Activated naive CD8-positive, alpha-beta T cell treated with anti-CD3 and anti-CD28 coated beads, Interleukin-2, amount 50 U/mL, for 24 hours (primary cell): ENCODE measurements at places on chromosomes 2 and 18.

GRCh38 chr18:45874491-45875184 lies 49.2 kb downstream of the SIGLEC15 start:
- peak; percentile 56 for DNase-seq

- DNase-seq, result no peak
These were observed 191.6 kb downstream of the ZBTB7C start for GRCh38 chr18:48217258-48218250.

DNA sequence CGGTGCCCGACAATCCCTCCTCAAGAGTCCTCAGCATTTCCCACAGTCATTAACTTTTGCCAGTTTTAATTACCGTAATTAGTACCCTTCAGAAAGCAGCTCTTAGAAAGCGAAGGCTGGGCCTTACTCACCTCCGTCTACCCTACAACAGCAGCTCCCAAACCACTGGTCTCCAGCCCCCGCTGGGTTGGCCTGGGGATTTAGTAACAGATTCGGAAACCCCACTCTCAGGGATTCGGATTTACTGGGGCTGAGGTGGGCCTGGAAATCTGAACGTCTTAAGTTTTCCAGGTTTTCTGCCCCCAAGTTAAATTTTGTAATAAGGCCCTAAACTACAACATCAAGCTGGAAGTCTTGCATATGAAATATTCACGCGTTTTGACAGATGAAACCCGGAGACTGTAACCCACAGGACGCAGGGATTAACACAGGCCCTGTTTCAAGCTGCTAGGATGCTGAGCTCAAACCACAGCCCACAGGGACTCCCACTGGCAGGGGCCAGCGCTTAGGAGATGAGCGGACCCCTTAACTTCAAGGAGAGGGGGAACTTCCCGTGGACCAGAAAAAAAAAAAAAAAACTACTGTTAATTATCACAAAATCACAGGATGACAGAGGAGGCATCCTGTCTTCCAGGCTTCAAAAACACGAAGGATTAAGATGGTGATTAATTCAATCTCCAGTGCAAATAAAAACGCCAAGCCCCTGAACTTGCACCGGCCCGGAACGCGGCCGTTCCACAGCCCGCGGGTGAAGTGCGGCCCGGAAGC lies 985 bp downstream of the ILKAP start:
- peak; percentile 14 for DNase-seq

DNA sequence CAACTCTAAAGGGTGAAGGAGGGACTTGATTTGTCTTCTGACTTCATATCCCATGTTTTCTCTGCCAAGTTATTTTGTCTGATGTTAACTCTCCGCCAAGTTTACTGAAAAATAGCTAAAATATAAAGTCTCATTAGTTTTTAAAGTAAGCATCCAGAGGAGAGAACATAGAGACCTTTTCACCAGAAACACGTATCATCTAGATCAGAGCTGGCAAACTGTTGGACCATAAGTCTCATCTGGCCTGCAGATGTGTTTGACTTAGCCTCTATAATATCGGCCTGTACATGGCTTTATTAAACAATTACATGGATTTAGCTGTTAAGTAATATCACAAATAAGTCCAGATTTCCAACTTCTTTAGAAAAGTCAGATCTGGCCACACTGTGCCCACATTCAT lies 182.6 kb downstream of the PLCL1 start:
- DNase-seq, result no peak

DNA sequence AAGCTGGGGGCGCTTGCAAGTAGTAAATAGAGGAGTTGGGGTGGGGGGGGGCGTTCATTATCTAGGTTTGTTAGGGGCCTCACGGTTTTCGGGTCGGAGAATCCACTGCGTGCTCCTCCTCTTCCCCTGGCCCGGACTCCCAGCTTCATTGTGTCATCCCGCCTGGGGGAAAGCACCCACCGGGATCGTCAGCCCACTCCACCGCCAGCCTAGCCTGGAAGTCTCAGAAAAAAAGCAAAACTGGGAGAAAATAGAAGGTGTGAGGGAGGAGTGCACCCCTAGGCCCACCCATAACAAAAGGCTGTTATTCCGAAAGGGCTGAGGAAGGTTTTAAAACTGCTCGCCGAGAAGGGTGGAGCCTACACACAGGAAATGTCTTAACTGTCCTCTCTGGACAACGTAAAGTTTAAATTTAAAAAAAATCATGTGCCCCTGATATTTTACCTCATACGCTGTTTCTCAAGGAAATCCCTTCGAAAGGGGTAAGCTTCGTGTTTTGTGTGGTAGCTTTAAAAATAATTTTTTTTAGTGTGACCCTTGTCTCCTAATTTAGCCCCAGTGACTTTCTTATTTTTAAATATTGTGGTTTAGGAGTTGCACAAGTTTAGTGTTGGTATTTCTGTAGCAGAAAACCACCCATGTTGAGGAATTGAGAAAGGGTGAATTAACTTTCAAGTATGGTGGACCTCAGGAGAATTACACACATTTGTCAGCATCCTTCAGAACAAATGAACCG lies 104.2 kb downstream of the SPTBN1 start:
- peak; percentile 36 for DNase-seq

- DNase-seq, result no peak
These were observed 173.5 kb downstream of the CDH2 start for GRCh38 chr18:28003451-28003850.

- DNase-seq, result no peak
These were observed 26.2 kb upstream of the PID1 start for GRCh38 chr2:229297247-229297646.

DNA sequence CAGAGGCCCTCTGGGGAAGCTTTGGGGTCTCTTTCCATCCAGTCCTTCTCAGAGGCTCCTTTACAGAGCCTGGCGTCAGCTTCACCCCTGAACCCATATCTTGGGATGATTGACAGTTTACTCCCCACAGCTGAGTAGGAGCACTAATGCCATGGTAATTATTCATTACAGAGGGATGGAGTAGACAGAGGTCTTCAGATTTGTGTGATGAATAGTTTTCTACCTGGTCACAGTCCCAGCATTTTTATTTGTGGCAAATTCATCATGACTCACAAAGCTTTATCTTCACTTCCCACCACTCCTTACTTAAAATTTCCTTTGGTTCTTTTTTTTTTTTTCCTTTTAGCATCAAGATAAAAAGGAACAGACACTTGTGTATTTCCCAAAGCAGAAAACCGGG lies 104.2 kb downstream of the CCDC85A start:
- no peak for DNase-seq

DNA sequence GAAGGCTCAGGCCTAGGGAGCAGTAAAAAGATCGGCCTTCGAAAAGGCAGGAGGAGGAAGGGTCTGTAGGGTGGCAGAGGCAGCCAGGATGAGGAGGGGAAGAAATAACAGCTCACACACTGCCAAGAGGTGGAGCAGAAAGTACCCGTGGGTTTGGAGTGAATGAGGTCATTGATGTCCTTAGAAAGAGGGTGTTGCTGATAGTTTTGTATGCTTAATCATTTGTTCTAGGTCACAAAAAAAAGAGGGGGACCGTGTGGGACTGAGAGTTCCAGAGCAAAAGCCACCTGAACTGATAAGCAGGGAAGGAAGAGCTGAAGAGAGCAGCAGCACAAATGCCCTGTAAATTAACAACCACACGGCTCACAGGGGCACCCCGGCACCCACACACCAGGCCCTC lies 140.4 kb downstream of the FAM161A start:
- DNase-seq, result no peak

DNA sequence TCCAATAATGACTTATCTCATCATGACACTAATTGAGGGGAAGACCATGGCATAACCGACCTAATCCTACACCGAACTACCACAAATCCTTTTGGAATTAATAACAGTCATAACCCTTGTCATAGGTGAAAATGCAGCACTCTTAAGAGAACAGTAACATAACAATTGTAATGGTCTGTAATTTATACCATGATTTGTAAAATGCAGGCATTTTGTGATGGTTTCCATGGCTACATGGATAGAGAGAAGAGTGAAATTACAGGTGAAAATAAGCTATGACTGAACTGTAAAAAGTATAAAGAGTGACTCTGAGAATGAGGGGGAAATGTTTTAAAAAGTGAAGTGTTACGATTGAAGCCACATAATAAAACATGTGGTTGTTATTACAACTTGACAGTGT lies 494.1 kb upstream of the SLC39A10 start:
- no peak for DNase-seq

GRCh38 chr2:234240917-234241316 lies 190.4 kb downstream of the SPP2 start:
- DNase-seq, result no peak

- DNase-seq, result no peak
These were observed 202.8 kb downstream of the VAPA start for GRCh38 chr18:10116574-10116973.

DNA sequence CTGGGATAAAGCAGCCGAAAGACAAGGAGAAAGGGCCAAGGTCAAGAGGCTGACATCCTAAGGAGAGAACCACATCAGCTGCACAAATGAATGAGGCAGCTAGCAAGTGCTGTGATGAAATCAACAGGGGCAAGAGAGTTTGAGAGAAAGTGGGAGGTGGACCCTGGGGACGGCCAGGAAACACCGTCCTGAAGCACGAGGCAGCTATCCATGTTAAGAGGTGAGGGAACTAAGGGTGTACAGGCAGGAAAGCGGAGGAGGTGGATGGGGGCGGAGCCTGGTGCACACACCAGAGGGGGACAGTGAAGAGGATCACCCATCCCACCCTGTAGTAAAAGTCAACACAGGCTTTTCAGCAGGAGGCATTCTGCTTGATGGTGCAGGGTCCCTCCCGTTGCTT lies 52.4 kb downstream of the HDLBP start:
- no peak for DNase-seq

DNA sequence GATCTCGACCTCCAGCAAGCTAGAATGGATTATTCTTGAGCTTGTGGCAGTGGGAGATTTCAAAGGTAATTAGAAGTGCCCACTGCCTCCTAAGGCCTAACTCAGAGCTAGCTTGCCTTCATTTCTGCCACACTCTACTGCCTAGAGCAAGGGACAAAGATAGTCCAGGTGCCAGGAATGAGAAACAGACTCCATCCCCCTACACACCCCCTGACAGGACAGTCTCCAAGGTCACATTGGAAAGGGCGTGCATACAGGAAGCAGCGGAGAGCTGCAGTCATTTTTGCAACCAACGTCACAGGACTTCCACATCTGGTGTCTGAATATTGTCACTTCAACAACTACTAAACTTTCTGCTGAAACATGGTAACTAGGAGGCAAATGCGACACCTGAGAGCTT lies 101.0 kb upstream of the SH3BP4 start:
- DNase-seq, result no peak

- no peak for DNase-seq
These were observed 14.2 kb downstream of the SCN9A start for GRCh38 chr2:166361351-166362153.

- DNase-seq, result no peak
These were observed 17.1 kb downstream of the EDAR start for GRCh38 chr2:108971661-108972566.

- no peak for DNase-seq
These were observed 51.2 kb downstream of the MAP3K20 start for GRCh38 chr2:173126819-173127218.

GRCh38 chr18:58580623-58581022 lies 48.3 kb downstream of the ALPK2 start:
- DNase-seq, result no peak

- DNase-seq, result no peak
These were observed 6.5 kb downstream of the RNF103 start for GRCh38 chr2:86617153-86617552.

GRCh38 chr2:5125017-5125730 lies 567.0 kb upstream of the SOX11 start:
- no peak for DNase-seq

DNA sequence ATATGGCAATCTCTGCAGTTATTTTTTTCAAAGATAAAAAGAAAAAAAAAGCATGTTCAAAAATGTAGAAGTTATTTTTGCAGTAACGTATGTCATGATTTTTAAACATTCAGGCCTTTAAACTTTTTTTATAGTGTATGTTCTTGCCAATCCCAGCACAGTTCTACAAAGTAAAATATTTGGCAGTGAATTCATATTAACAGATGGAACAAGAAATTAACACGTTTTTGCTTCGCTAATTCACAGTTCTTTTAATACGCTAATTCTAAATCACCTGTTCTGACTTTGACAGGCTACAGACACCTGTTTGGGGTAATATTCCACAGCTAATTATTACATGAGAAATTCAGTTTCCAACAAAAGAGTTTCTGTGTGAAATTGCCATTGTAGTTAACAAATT lies 183.2 kb downstream of the ARHGAP15 start:
- DNase-seq, result no peak

DNA sequence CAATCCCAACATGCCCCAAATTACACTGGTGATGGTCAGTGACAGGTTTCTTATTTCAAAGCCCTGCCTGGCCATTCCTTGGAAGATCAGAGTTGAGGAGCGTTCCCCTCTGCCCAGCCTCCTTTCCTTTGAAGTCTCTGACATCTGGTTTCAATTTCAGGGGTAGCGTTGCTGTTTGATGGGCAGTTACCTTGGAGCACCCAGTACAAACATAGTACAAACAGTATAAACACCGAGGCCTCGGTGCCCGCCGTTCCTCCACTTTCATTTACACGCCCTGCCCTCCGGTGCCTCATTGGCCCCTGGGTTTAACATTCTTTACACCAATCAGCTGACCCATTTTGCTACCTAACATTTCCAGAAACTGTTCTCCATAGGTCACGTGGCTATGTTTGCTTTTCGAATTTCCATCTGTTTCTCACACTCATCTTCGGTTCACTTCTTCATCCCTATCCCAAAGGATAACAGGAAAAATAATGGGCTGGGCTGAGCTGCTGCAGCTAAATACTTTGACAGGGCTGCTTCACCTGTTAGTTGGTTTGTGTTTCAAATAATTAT lies 65.6 kb downstream of the NRP2 start:
- DNase-seq, result no peak

- DNase-seq, result no peak
These were observed 112.2 kb upstream of the ANKRD30BL start for GRCh38 chr2:132274000-132274399.

DNA sequence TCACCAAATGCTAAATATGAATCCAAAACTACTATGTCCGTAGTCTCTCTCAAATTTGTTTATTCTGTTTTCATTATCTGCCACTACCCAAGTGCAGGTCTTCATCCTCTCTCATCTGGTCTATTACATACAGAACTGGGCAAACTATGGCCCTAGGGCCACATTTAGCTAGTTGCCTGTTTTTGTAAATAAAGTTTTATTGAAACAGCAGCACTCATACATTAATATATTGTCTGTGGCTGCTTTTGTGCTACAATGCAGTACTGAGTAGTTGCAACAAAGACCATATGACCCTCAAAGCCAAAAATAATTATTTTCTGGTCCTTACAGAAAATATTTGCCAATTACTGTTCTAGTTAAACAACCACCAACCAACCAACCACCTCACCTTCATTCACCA lies 172.2 kb upstream of the NCKAP5 start:
- no peak for DNase-seq
